ENCODE measurements at places on chromosomes 5 and 9. TPM values are rescaled to one million over a fixed set of nuclear protein-coding genes. Genes with fewer than 3 reads are reported as not detected.

DNA sequence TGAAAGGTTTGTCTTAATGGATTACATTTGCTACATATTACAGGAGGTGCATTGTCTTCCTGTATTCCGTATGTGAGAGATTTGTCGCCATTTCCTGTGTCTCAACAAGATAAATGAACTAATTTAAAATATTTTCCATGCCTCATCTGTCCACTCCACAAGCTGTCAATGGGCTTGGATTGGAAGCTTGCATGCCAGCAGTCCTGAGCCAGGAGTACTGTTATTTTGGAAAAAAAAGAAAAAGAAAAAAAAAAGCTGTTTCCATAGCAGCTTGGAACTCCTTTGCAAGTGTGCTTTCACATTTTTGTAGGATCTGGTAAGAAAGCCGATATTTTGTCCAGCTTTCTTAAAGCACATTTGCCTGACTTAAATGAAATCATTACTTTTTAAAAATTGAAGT lies 330.8 kb downstream of the KDM4C start:
- H3K4me3 ChIP-seq, result no peak overlapping the region
- no peaks in the 10 kb centered on the region for H3K27me3 ChIP-seq
- no peak for DNase-seq

The OBP2B gene
- not detected for total RNA-seq

The RNF208 gene
- 3.0 TPM for total RNA-seq

The TMC1 gene
- not detected for total RNA-seq

- no peak overlapping the region for H3K4me3 ChIP-seq
- no peaks in the 10 kb centered on the region for H3K27me3 ChIP-seq
- no peak overlapping the region for H3K27ac ChIP-seq
- no peaks in the 10 kb centered on the region for H3K4me1 ChIP-seq
- H3K36me3 ChIP-seq, result no peaks in the 10 kb centered on the region
- DNase-seq, result no peak
These were observed 2002.2 kb upstream of the ACO1 start for GRCh38 chr9:30382271-30382670.

The POU4F3 gene
- total RNA-seq, result not detected

The TNFSF15 gene
- total RNA-seq, result 4.2 TPM

- H3K27me3 ChIP-seq, result no peaks in the 10 kb centered on the region
- H3K36me3 ChIP-seq, result no peaks in the 10 kb centered on the region
- H3K4me1 ChIP-seq, result no peaks in the 10 kb centered on the region
- no peak overlapping the region for H3K4me3 ChIP-seq
- H3K27ac ChIP-seq, result no peak overlapping the region
These were observed 220.8 kb upstream of the RFX3 start for GRCh38 chr9:3746296-3747275.

The PRR16 gene
- total RNA-seq, result 2.5 TPM

The PCDHA11 gene
- total RNA-seq, result 0.61 TPM

GRCh38 chr9:34541540-34541939 lies 18.8 kb upstream of the ENHO start:
- H3K27ac ChIP-seq, result no peak overlapping the region
- H3K4me1 ChIP-seq, result peaks cover 3% of the 10 kb centered on the region
- no peaks in the 10 kb centered on the region for H3K27me3 ChIP-seq
- DNase-seq, result no peak

DNA sequence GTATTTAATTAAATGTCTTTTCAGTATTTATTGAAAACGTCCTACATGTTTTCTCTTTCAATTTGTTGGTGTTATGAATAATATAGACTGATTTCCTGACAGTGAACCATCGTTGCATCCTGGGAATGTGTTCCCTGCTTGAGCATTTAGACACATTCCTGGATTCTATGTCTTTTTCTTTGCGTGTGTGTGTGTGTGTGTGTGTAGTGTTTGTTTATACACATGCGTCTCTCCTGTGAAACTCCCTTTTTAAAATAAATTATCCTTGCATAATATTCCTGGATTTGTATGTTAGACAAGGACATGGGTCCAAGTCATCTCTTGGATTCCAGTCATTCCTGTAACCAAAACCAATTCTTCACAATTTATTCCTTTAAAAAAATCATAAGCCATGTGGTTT lies 153.4 kb downstream of the HSPA4 start:
- H3K4me1 ChIP-seq, result no peaks in the 10 kb centered on the region
- H3K27ac ChIP-seq, result no peak overlapping the region
- no peaks in the 10 kb centered on the region for H3K36me3 ChIP-seq
- no peak overlapping the region for H3K4me3 ChIP-seq
- no peak for DNase-seq
- no peaks in the 10 kb centered on the region for H3K27me3 ChIP-seq

DNA sequence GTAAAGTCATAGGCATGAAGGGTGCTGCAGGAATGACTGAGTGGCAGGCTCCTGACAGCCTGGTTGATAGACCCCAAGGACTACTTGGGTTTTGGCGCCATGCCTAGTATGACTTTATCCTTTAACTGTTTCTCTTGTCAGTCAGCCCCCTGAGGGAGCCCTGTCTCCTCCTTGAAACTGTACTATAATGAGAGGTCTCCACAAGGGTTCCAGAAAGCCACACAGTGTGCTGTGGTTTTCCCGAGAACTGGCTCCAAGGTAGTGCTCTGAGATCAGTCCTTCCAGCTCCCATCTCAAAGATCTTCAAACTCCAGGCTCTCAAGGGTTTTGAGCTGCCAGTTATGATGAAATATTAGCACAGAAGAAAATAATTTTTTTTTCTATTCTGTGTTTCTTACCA lies 26.7 kb upstream of the TNC start:
- H3K27ac ChIP-seq, result no peak overlapping the region
- no peaks in the 10 kb centered on the region for H3K36me3 ChIP-seq
- H3K4me3 ChIP-seq, result no peak overlapping the region
- no peak for DNase-seq

GRCh38 chr5:141149812-141150211 lies at the start of gene PCDHB6:
Gene PCDHB6 (plus strand): TSS chr5:141150057. CDS start chr5:141150258, 201 bp downstream.
- DNase-seq, result no peak
- H3K27me3 ChIP-seq, result no peaks in the 10 kb centered on the region
- no peaks in the 10 kb centered on the region for H3K36me3 ChIP-seq
- no peak within 1 kb of the TSS for H3K4me3 ChIP-seq
- H3K27ac ChIP-seq, result no peak within 1 kb of the TSS

The PAEP gene
- not detected for total RNA-seq

- H3K36me3 ChIP-seq, result no peaks in the 10 kb centered on the region
- H3K27ac ChIP-seq, result no peak overlapping the region
- H3K4me1 ChIP-seq, result no peaks in the 10 kb centered on the region
- H3K4me3 ChIP-seq, result no peak overlapping the region
These were observed 225.4 kb upstream of the DAB2 start for GRCh38 chr5:39650008-39650762.

DNA sequence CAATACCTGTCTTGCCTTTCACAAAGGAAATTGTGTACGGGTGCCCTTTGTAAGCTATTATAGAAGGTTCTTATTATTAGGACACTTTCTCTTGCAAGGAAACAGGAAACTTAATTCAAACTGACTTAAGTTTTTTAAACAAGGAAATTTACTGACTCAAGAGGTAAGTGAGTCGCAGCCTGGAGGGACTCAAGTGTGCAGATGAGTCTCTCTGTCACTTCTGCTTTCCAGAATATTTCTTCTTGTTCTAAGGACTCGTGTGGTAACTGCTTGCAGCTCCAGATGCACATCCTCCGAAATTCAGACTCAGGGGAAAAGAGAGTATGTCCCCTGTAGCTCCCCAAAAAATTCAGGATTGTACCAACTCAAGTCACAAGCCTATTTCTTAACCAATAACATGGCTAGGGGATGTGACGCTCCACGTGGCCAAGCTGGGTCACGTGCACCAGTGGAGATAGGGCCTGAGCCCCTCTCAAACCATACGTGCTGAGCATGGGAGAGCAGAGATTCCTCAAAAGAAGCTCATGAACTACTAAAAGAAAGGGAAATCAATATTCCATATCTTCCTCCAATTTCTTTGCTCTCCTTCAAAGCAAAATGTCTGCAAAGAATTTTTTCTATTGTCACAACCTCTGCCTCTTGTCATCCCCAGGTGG lies 49.2 kb upstream of the ERCC6L2 start:
- H3K27ac ChIP-seq, result no peak overlapping the region
- no peaks in the 10 kb centered on the region for H3K4me1 ChIP-seq
- H3K27me3 ChIP-seq, result no peaks in the 10 kb centered on the region
- no peak for DNase-seq
- no peaks in the 10 kb centered on the region for H3K36me3 ChIP-seq

The CCL28 gene
- 9.2 TPM for total RNA-seq

DNA sequence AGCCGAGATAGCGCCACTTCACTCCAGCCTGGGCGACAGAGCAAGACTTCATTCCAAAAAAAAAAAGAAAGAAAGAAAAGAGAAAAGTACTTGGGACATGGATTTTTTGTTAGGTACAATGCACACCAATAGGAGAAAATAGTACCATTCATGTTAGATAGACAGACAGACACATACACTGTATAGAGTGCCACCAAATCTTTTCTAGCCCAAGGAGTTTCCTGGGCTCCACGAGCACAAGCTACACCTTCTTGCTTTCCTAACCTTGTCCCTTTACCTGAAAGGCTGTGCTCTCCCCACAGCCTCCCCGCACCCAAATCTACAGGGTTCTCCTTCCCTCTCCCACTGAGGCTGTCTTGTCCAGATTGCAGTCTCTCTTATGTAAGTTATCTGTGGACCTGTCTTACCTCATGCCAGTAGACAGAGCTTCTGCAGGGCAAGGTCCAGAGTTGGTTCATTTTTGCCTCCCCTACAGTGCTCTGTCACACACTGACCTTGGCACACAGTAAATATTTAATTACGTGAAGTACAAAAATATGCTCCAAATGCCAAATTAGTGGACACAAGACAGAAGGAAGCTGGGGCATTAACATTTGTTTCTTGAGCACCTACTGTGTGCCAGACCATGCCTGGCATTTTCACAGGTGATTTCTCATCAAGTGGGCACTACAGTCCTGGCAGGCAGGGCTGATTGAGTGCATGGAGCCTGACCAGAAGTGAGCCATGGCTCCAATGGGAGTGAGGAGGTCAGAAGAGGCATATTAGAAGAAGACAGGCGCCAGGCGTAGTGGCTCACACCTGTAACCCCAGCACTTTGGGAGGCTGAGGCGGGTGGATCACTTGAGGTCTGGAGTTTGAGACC lies 5.9 kb downstream of the ALAD start:
- H3K4me1 ChIP-seq, result peaks cover 11% of the 10 kb centered on the region
- H3K27ac ChIP-seq, result no peak overlapping the region
- no peaks in the 10 kb centered on the region for H3K27me3 ChIP-seq
- peaks cover 7% of the 10 kb centered on the region for H3K36me3 ChIP-seq
- no peak overlapping the region for H3K4me3 ChIP-seq
- DNase-seq, result no peak

The IFNA21 gene
- not detected for total RNA-seq

The TARS1 gene
- 111 TPM for total RNA-seq

- H3K27ac ChIP-seq, result no peak overlapping the region
- no peaks in the 10 kb centered on the region for H3K27me3 ChIP-seq
- no peak overlapping the region for H3K4me3 ChIP-seq
- peaks cover 5% of the 10 kb centered on the region for H3K4me1 ChIP-seq
- no peaks in the 10 kb centered on the region for H3K36me3 ChIP-seq
These were observed 137.9 kb upstream of the TRIM32 start for GRCh38 chr9:116549061-116549664.

The SPATA31C1 gene
- total RNA-seq, result not detected

The LEAP2 gene
- 0.74 TPM for total RNA-seq

Measured in upper lobe of left lung (tissue), 6 donors.